ENCODE measurements at places on chromosomes 6 and 20.

- peak; percentile 24 for DNase-seq
These were observed 747 bp upstream of the PTPRA start for GRCh38 chr20:2872459-2873009.

- peak; percentile 32 for DNase-seq
These were observed 144.8 kb upstream of the FOXA2 start for GRCh38 chr20:22729180-22729579.

DNA sequence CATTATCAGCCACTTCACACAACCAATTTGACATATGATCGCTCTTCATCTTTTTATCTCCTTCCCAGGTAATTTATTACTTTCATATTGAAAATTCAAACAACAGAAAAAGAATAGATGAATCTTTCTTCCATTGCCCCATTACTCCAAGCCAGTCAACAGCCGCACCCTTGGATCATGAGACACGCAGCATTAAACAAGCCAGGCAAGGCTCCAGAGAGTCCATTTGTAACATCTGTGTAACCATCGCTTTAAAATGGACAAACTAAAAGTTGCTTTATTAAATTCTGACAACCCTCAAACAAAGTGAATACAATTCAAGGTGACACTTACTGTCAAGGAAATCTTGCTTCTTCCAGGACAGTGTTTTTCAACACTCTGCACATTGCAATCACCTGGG lies 200.3 kb downstream of the EPM2A start:
- DNase-seq = no peak

DNA sequence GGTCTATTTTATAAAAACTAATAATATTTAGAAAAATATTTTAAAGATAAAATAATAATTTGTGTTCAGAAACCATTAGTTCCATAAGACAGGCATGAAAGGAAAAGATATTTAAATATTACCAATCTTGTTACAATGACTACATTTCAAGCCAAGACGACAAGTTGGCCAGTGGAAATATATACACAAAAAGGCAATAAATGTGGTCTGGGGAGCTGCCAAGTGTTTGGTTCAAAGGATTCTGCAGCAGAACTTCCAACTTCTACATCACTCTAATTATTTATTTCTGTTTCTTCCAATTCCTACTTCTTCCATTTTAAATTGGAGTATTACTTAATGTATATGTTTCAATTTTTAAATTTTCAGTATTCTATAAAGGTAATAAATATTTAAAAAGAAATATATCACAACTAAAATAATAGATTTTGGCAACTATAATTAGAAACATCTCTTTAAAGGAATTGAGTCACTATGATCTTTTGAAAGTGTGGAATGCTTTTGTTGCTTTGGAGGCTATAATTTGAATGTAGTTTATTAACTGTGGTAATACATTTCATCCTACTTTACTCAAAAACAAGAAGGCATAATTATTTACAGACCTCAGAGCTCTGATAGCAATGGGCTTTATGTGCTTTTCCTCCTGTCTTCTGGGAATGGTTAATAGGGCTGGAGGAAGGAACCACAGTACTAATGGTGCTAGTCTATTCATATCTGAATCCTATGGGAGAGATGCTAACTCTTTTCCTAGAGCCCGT lies 129.7 kb upstream of the FAM184A start:
- no peak for DNase-seq

GRCh38 chr20:19784511-19785172 lies 26.6 kb downstream of the RIN2 start:
- DNase-seq = peak; percentile 91

- DNase-seq = no peak
These were observed 168.9 kb upstream of the JARID2 start for GRCh38 chr6:15077006-15077405.

DNA sequence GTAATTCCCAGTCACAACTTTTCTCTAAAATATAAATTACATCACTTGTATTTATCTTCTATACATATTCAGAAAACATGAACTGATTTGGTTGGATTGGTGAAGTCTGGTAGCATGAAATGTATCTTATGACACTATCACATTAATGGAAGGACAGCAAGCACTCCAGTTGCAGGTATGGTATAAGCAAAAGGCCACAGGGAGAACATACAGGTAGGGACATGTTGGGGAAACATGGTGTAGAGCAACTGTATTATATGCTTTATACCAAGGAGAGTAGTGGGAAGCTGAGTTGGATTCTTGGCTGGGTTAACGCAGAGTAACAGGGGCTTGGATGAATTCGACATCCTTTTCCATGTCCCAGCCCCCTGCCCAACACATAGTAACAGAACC lies 1.4 kb upstream of the VARS1 start:
- DNase-seq = no peak

DNA sequence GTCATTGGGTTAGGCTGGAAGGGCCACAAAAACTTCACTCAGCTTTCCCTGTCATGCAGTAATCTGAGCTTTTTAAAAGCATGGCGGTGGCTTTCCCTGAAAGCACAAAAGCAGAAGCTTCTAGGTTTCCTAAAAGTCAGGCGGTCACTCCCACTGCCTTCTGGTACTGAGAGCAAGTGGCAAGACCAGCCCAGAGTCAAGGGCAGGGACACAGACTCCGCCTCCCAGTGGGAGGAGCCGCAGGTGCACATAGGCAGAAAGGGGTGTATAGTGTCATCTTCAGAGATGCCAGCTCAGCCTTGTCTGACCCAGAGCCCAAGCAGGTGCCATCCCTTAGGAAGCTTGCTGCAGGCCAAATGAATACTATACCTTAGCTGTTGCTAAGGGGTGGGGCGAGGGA lies 18.0 kb upstream of the PACSIN1 start:
- DNase-seq = no peak

DNA sequence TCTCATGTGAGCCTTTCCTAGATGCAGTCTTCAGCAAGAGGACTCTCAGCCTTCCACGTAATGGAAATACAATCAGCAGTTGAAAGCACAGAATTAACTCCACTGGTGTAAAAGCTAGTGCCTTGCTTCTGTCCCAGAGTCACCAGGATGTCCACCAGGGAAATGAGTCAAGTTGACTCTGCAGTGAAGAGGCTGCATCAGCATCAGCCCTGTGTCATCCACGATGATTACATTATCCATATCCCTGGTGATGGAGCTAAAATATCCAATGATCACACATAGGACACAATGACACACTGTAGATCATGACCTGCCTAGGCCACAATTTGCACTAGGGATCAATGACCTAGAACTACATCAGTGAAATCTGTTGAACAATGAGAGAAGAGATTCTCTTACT lies 262.4 kb downstream of the ERMARD start:
- no peak for DNase-seq

DNA sequence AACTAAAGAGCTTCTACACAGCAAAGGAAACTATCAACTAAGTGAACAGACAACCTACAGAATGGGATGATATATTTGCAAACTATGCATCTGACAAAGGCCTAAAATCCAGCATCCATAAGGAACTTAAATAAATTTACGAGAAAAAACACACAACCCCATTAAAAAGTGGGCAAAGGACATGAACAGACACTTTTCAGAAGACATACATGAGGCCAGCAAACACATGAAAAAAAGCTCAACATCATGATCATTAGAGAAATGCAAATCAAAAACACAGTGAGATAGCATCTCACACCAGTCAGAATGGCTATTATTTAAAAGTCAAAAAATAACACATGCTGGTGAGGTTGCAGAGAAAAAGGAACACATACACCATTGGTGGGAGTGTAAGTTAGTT lies 24.5 kb downstream of the AGPAT4 start:
- no peak for DNase-seq

DNA sequence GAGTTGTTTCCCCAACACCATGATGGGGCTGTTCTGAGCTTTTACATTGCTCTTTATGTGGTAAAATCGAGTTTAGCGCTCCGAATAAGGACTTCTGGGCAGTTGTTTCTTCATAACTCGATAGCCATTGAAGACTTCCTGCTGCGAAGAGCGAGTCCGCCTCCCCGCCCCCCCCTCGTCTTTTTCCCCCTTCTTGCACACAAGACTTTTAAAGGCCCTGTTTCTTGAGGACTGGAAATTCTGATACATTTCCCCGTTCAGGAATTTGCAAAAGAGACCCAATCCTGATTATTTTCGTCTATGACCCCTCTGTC lies 1.5 kb upstream of the CITED2 start:
- DNase-seq = no peak

DNA sequence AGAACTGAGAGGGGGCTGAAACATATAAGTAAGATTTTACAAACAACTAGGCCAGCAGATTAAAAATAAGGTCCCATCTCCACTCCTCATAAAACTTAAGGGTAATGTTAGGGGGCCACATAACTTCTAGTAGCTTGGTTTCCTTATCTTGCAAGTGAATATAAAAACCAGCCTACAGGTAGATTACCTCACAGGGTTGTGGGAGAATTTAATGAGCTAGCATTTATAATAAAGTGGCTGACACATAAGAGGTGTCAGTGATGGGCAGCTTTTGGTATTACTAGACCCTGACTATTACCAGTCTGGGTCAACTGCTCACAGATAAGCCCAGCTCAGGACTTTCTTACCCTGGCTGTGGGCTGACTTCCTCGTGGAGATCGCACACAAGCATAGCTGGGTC lies 9.2 kb upstream of the PPP1R14C start:
- no peak for DNase-seq

DNA sequence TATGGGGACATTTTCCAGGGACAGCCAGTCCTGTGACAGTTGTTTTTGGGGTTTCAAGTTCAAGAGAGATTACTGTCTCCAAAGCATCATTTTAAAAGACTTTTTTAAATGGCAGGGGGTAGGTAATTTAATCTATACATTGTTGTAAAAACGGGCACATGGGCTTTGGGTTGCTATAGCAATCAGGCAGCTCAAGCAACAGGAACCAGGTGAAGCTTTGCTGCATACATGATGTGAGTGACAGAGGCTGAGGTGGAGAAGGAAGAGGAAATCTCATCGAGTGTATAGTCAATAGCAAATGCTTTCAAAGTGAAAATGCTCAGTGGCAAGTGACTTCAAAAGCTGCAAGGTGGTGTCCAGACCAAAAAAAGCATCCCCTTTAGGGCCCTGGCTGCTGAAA lies 277.4 kb upstream of the JAG1 start:
- DNase-seq = no peak

DNA sequence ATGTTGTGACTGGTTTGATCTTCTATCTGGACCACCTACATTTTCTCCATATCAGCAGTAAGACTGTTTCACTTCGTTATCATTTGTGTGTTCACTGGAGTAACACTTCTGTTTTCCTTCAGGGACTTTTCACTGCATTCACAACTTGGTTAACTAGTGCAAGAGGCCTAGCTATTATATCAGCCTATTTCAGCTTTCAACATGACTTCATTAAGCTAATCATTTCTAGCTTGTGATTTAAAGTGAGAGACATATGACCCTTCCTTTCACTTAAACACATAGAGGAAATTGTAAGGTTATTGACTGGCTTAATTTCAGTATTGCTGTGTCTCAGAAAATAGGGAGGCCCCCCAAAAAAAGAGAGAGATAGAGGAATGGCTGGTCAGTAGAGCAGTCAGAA lies 622.8 kb upstream of the NRSN1 start:
- DNase-seq = no peak

DNA sequence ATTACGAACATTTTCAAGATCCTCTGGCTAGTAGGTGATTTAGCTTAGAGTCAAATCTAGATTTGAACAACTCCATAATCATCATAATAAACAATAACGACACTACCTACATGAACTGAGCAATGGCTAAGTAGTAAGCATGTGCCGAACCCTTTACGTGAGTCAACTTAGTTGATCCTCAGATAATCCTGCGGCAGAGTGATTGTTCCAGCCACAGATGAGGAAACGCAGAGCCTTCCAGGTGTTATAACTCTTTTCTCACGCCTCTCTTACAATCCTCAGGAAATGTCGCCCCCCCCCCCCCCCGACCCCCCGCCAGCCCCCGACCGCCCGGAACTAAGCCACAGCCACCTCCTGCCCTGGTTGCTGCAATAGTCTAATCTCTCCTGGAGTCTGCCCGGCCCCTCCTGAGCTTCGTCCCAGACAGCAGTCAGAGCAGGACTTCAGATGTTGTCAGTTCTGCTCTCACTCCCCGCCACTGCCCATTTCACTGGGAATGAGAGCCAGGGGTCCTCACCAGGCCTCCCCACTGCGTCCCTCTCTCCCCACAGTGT lies 141.5 kb upstream of the AGPAT4 start:
- DNase-seq = no peak

GRCh38 chr6:93419304-93420162 lies at the start of gene EPHA7:
Gene EPHA7, minus strand, starts transcription at chr6:93419559. Its CDS starts 218 bp downstream, at chr6:93419341.
- DNase-seq = peak; percentile 83

GRCh38 chr6:36413489-36414480 lies 26.3 kb upstream of the ETV7 start:
- no peak for DNase-seq

DNA sequence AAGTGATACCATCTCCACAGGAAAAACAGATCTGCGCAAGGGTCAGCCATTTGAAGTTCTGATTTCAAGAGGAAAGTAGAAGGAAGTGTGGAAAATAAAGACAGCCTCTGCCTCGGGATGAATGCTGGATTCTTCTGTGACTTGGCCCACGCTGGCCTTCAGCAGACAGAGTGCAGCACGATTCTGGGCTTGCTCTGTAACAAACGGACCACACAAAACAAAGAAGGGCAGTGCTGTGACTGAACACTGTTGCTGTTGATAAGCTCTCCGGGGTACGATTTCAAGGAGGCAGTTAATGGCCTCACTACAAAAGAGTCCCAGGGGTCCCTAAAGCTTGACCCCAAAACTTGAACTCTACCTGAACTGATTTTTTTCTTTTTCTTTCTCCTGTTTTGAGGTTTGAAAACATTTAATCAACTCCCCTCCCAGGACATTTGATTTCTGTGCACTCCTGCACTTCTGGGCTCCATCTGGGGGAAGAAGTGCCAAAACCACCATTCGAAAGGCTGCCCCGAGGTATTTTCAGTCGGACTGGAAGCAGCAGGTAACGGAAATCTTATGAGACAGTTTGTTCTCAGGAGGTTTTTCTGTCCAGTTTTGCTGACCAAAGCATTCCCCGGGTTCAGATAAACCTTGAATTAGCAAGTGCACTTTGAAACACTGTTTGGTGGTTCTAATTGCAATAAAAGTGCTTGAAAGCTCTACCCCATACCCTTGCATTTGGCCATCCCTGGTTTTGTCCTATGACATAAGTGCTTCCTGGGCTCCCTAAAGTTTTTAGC lies 189.6 kb downstream of the MYLK4 start:
- DNase-seq = no peak

DNA sequence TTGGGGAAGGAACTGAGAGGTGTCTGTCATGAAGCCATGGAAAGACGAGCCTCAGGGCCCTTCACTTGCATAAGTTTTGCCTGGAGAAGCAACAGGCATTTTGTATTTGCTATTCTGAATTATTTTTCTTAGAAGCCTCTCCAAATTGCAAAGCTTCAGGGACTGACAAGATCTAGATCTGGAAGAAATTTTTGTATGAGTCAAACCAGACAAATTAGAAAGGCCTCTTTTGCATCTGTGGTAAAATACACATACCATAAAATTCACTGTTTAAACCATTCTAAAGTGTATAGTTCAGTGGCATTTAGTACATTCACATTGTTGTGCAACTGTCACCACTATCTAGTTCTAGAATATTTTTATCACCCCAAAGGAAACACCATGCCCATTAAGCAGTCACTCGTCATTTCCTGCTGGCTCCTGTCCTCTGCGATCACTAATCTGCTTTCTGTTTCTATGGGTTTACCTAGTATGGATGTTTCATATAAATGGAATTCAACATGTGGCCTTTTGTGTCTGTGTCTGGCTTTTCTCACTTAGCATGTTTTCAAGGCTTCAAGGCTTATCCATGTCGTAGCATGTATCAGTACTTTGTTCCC lies 269.1 kb downstream of the PHF3 start:
- peak; percentile 13 for DNase-seq
